ENCODE measurements at places on chromosomes 11 and 22. TPM values are rescaled to one million over a fixed set of nuclear protein-coding genes. Genes with fewer than 3 reads are reported as not detected.

Gene NXPE1
- 0.45 TPM for total RNA-seq

Gene NPAS4
- not detected for total RNA-seq

Gene BRSK2
- total RNA-seq = 0.22 TPM

Gene TMPRSS6
- total RNA-seq = not detected

Gene ACR
- not detected for total RNA-seq

Gene HTR3A
- total RNA-seq = not detected

Gene SLC25A17
- total RNA-seq = 54.5 TPM

Gene PLEKHB1
- total RNA-seq = 0.62 TPM

Gene BAIAP2L2
- total RNA-seq = 0.13 TPM

Gene TBX1
- total RNA-seq = 35.0 TPM

Gene BCO2
- 0.42 TPM for total RNA-seq

Gene NUDT22
- 87.5 TPM for total RNA-seq

Gene C22orf31
- not detected for total RNA-seq

Gene CD6
- 1.5 TPM for total RNA-seq

Gene TRIM22
- 1.2 TPM for total RNA-seq

Gene SCGB2A2
- not detected for total RNA-seq

All from K562 (cell line).